ENCODE measurements at places on chromosomes 2 and 18.

DNA sequence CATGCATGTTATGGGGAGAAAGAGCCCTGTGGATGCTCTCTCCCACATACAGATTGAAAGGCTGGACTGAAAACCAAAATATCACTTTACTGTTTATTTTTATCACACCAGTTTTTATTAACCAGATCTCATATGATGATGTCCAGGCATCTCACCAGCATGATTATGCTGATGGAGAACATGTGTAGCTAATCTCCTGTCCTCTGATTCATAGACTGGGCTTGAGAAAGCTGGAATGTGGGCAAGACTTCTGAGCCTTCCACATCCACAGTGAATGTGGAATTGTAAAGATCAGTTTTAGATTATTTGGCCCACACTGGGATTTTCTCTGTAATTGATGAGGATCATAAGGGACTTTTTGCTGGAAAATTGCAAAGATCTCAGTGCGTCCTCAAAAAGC lies 137.9 kb downstream of the ICOS start:
- no peak for DNase-seq

- DNase-seq: no peak
These were observed 188.7 kb upstream of the HNMT start for GRCh38 chr2:137775529-137775928.

- DNase-seq: peak; percentile 14
These were observed 4.2 kb upstream of the HOXD13 start for GRCh38 chr2:176088048-176088936.

DNA sequence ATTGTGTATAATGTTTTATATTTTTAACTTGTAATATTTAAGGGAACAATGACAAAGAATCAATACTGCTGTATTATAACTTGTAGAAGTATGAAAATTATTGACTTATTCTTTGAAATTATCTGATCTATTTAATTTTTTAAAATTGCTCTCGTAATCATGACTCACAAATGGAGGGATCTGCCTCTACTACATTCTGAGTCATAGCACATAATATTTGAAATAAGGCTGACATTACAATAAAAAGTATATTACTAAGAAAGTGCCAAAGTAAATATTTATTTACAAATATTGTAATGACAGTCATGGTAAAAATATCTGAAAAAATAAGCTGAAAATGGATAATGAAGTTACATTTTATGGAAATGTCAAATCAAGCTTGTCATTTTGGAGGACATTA lies 1144.6 kb upstream of the CDH2 start:
- no peak for DNase-seq

DNA sequence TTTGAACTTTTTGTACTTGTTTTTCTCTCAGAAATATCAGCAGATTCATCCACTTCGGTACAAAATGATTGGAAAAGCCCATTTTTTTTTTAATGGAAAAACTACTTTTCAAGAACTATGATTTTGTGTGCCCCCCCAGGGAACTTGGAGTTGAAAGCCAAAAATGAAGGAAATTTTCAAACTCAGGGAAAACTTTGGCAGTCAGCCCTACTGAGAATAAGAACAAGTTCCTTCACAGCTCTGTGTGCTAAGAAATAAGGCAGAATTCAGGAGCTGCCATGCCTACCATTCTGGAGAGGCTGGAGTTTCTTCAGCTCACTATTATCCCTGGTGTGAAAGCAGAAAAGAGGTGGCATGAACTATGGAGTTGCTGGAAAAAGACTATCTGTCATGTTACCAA lies 226.0 kb upstream of the SLC35G4 start:
- DNase-seq: no peak

- DNase-seq: no peak
These were observed 86.1 kb downstream of the ACVR1 start for GRCh38 chr2:157789933-157790511.

All from putamen (tissue), 1 donor.